GM03348 (cell line): ENCODE measurements at places on chromosomes 6 and 20.

- no peak for DNase-seq
These were observed 553 bp downstream of the ZSCAN16 start for GRCh38 chr6:28124971-28125353.

DNA sequence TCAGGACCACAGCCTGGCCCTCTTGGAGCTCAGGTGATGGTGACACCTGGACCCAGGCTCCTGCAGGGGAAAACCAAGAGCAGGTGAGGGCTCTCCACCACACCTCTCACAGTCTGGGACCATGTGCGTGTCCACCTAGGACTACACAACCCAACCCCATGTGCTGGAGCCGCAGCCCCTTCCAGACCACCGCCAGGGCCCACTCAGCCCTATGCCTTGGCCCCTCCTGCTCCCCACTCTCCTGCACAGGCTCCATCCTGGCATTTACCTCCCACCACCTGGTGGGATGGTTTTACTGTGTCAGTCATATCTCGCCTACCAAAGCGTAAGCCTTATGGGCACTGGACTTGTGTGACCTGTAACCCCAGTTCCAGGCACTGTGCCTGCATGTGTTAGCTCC lies 13.1 kb upstream of the ADAM33 start:
- no peak for DNase-seq

- DNase-seq: no peak
These were observed 181.0 kb downstream of the GJA1 start for GRCh38 chr6:121616406-121616805.

DNA sequence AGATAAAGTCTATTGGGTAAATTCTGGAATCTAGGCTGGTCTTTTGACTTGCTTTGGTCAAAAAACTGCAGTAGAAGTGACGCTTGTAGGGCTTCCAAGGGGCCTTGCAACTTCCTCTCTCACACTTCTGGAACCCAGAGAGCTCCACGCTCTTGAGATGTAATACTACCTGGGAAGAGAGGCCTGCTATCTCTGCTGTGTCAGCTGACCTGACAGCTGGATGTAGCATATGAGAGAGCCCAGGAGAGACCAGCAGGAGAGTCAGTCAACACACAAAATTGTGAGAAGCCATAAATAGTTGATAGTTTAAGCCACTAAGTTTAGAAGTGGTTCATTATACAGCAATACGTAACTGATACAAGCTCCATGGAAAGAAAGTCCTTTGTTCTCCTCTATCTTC lies 7.8 kb upstream of the RSPO3 start:
- DNase-seq: no peak

- DNase-seq: peak; percentile 75
These were observed 1.1 kb downstream of the JAG1 start for GRCh38 chr20:10672624-10673127.

DNA sequence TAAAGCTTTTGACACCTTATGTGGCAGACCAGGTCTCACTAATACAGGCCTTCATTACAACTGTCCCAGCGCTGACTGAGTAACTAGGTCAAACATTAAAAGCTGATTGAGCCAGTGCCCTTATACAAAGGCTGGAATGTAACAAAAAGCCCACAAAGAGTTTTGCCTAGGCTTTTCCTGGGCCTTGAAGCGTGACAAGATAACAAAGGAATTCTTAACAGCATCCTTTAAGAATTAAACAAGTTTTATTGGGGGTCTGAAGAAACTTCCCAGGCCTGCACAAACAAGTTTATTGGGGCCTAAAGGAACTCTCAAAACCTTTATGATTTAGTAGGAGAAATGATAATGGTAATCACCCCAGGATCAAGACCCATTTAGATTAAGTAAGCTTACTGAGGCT lies 267.6 kb upstream of the FAM83B start:
- no peak for DNase-seq

GRCh38 chr6:70592391-70593117 lies 25.8 kb downstream of the SDHAF4 start:
- peak; percentile 20 for DNase-seq

DNA sequence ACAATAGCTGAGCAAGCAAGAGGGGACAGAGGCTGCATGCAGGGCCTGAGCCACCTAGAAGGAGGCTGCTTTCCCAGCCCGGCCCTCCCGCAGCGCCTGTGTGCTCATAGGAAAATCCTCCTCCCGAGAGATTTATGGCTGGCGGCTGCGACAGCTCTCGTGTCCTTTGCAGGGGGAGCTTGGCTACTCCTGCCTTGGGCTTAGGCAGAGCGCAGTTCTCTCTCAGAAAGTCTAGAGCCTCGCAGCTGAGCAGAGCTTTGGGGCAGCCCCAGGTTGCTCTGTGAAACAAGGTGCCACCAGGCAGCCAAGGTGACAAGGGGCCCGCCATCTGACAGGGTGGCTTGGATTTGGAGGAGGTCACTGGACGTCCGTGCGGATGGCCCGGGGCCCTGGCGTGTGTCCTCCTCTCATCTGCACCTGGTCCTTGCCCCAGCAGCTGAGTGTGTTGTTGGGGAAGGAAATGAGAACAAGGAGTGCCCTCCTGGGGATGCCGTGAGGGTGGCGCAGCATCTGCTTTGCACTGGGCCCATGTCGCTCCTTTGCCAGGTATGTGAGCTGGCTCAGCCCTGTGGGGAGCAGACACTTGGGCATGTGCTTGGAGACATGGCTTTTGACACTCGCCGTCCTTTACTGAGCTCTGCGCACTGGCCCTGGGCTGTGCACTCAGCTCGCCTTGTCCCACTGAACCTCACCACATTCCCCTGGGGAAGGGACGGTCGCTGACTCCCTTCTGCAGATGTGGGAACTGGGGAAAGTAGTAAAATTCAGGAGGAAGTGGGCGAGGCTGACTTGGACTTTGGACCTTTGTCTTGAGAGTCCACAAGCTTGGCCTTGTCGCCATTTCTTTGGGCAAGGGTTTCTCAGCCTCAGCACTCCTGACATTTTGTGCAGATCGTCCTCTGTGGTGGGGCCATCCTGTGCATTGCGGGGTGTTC lies 41.9 kb downstream of the EDN3 start:
- DNase-seq: no peak

DNA sequence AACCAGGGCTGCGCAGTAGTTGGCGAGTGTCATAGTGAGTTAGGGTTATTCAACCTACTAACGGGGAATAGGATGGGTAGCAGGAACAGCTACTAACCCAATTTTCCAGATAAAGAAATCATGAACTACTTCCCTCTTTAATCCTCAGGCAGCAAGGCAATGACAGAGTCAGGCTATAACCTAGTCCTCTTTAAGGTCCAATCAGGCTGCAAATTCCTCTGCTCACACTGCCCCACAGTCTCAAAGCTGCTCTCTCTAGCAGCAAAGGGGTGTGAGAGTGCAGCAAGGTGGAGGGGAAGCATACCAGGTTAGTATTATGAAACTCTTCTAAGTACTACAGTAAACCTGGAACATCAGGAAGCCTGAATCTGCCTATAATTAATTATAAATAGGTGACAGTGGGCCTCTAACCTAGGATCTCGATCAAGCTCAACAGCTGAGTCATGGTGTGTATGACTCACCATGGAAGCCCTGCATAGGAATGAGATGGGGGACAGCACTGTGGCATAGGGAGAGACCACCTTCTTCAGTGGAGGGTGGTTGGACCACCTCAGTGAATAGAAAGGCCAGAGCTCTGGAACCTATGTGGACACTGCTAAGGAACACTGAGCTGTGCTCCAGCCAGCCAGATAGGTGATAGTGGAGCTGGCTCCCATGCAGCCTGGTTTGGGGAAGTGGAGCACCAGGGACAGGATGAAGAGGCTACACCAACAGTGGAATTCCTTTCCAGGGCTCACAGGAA lies 7.9 kb downstream of the PEX6 start:
- DNase-seq: peak; percentile 35

DNA sequence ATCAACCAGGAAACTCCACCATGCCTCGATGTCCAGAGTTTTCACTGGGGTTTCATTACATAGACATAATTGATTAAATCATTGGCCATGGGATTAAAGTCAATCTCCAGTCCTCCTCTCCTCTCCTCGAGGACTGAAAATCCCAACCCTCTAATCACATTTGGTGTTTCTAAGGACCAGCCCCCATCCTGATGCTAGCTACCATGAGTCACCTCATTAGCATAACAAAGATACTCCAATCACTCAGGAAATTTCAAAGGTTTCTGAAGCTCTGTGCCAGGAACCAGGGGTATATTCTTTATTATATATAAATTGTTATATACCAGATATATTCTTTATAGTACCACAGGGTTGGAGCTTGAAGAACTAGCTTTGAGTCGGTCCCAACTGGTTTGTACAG lies 212.9 kb upstream of the PRND start:
- DNase-seq: no peak

GRCh38 chr20:46691196-46691595 lies 2.0 kb upstream of the TP53RK start:
- no peak for DNase-seq

GRCh38 chr6:166003569-166003968 lies 164.1 kb downstream of the TBXT start:
- DNase-seq: no peak

- no peak for DNase-seq
These were observed 54.2 kb upstream of the ADGRF1 start for GRCh38 chr6:47096211-47096895.

- no peak for DNase-seq
These were observed 166.4 kb downstream of the ATXN1 start for GRCh38 chr6:16594849-16595248.

DNA sequence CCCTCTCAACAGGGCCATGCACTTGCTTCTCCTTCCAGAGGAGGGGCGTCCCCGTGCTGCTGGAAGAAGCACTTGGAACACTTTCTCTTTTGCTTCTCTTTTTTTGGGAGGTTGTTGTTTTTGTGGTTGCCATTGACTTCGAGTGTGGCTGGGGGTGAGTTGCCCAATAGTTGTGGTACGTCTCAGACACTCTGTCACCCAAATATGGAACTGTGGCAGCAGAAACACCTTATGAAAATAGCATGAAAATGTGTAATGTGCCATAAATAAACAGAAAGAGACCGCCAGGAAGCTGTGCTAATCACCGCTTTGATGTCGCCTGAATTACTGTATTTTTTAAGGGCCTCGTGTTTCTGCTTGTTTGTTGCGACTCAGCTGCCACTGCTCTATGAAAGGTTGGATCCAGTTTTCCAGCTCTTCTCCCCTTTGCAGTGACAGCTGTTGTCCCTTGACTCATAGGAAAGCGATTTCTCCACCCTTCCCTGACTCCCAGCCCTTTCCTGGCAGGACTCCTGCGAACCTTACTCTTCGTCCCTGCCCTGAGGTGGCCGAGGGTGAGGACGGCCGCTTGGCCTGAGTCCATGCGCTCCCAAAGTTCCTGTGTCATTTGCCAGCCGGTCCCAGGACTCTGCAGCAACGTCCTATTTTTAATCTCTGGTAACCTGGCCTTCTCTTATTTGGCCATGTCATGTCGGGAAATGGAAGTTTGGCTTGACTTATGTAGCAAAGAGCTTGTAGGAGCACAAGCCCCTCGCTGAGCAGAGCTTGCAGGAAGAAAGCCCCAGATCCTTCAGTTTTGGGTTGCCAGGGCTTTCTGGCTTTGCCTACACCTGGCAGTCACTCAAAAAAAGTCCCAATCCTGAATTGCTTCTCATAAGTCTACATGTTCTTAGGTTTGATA lies 694.6 kb downstream of the QKI start:
- peak; percentile 19 for DNase-seq

DNA sequence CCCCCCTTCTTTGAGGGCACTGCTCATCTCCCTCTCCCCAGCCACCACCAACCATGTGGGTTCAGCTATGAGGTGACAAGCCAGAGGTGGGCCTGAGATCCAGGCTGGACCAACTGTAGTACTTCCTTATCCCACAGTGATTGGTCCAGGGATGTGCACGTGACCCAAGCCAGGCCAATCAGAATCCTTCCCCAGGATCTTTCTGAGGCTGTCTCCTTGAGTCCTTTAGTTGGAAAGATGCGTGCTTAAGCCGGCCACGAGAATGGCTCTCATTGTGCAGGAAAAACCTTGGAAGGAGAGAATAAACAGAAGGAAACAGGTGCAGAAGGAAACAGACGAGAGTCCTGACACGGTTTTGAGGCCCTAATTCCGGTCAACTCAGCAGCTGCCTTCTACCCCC lies 39.2 kb downstream of the ZC3H12D start:
- no peak for DNase-seq

- no peak for DNase-seq
These were observed 28.1 kb downstream of the ANGPT4 start for GRCh38 chr20:888057-888456.

GRCh38 chr20:52383995-52384621 lies 192.5 kb upstream of the ZFP64 start:
- no peak for DNase-seq

GRCh38 chr6:121436960-121437850 lies 1.8 kb downstream of the GJA1 start:
- peak; percentile 67 for DNase-seq
